ENCODE measurements at places on chromosomes 16 and 17. TPM values are rescaled to one million over a fixed set of nuclear protein-coding genes. Genes with fewer than 3 reads are reported as not detected.

KRTAP4-1 gene
- not detected for total RNA-seq

CA10 gene
- total RNA-seq = 0.37 TPM

CSH2 gene
- not detected for total RNA-seq

ZNF19 gene
- 4.2 TPM for total RNA-seq

SLC25A10 gene
- total RNA-seq = 28.1 TPM

- peaks cover 6% of the 10 kb centered on the region for H3K4me1 ChIP-seq
- H3K4me3 ChIP-seq = peak within 1 kb of the TSS; percentile 71
- H3K27ac ChIP-seq = no peak within 1 kb of the TSS
- H3K36me3 ChIP-seq = no peaks in the 10 kb centered on the region
- peaks cover 66% of the 10 kb centered on the region for H3K27me3 ChIP-seq
Measured at GRCh38 chr16:86578061-86578599, at the start of gene FOXL1. FOXL1 (plus strand) TSS chr16:86578549; CDS start chr16:86578724, 175 bp downstream.

- H3K27ac ChIP-seq = no peak overlapping the region
- H3K27me3 ChIP-seq = no peaks in the 10 kb centered on the region
- H3K4me3 ChIP-seq = no peak overlapping the region
- H3K36me3 ChIP-seq = no peaks in the 10 kb centered on the region
- no peaks in the 10 kb centered on the region for H3K4me1 ChIP-seq
Measured at GRCh38 chr16:77375396-77375795, 59.4 kb downstream of the ADAMTS18 start.

GRCh38 chr16:69839798-69840409 is 77.8 kb downstream of the WWP2 start:
- no peak overlapping the region for H3K4me3 ChIP-seq
- no peak overlapping the region for H3K27ac ChIP-seq
- DNase-seq = no peak
- peaks cover 5% of the 10 kb centered on the region for H3K36me3 ChIP-seq
- no peaks in the 10 kb centered on the region for H3K27me3 ChIP-seq

DNA sequence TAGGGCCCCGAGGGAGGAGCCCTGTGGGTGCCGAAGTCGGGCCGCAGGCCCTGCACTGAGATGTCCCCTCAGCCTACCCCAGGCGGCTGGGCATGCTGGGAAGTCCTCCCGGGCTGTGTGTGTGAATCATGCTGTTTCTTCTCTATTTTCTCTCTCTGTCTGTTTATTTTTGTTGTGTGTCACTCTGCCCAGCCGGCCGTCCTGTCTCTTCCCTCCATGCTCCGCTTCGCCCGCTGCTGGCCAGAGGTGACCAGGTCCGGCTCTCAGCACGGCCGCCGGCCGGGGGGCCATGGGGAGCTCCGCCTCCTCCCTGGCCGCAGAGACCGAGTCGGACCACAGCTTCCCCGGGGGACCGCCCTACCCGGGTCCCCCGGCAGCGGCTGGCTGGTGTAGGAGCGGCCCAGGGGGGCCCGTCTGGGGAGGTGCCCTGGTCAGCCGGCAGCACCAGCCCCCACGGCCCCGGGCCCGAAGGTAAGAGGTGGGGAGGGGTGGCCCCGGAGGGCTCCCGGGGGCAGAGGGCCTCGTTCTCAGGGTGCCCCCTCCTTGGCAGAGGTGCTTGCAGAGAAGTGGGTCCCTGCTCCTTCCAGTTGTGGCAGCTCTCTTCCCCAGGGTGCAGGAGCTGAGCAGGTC is 12.5 kb downstream of the CAPN15 start:
- peaks cover 3% of the 10 kb centered on the region for H3K36me3 ChIP-seq
- DNase-seq = no peak
- H3K27ac ChIP-seq = no peak overlapping the region
- no peak overlapping the region for H3K4me3 ChIP-seq
- H3K27me3 ChIP-seq = no peaks in the 10 kb centered on the region

GRCh38 chr17:33050611-33051140 is 59.0 kb downstream of the SPACA3 start:
- no peak for DNase-seq
- no peaks in the 10 kb centered on the region for H3K36me3 ChIP-seq
- H3K27ac ChIP-seq = no peak overlapping the region

DNA sequence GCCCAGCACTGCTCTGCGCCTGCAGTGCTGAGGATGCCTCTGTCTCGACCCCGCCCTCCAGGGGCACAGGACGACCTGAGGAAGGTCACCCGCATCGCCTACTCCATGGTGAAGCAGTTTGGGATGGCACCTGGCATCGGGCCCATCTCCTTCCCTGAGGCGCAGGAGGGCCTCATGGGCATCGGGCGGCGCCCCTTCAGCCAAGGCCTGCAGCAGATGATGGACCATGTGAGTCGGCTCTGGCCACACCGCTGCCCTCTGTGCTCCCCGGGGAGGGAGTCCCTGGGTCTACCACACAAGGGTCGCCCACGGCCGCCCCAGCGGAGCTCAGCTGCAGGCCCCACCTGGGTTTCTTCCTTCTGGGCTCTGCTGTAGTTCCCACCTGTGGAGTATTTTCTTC is 6.7 kb upstream of the RPL13 start:
- H3K4me3 ChIP-seq = no peak overlapping the region
- DNase-seq = no peak
- H3K36me3 ChIP-seq = peaks cover 79% of the 10 kb centered on the region
- H3K4me1 ChIP-seq = no peaks in the 10 kb centered on the region

- H3K27ac ChIP-seq = no peak overlapping the region
- 0 out of 2 replicates have a peak, but pooled peaks cover 4% of the 10 kb centered on the region for H3K4me1 ChIP-seq
- peak overlapping the region; percentile 96 for H3K4me3 ChIP-seq
- no peaks in the 10 kb centered on the region for H3K27me3 ChIP-seq
- no peak for DNase-seq
Measured at GRCh38 chr17:15999974-16000827, 577 bp downstream of the TTC19 start.

DNA sequence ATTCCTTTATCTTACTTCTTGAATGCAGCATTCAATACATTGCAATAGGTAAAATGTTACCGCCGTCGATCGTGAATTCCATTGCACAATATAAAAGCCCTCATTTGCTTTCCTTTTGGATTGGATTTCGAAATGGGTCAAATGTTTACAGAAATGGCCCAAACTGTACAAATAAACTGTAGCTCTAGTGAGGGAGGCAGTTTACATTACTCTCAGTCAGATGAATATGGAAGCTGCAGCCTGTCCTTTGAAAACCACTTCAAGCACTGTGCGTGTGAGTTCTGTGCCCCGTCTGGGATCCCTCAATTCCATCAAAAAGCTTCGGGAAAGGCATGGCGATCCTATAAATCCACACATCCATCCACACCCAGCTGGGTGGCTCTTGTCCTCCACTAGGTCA is 258.6 kb upstream of the FOXF1 start:
- H3K36me3 ChIP-seq = no peaks in the 10 kb centered on the region
- no peak overlapping the region for H3K4me3 ChIP-seq
- no peaks in the 10 kb centered on the region for H3K4me1 ChIP-seq
